ENCODE measurements at places on chromosomes 6 and 20.

DNA sequence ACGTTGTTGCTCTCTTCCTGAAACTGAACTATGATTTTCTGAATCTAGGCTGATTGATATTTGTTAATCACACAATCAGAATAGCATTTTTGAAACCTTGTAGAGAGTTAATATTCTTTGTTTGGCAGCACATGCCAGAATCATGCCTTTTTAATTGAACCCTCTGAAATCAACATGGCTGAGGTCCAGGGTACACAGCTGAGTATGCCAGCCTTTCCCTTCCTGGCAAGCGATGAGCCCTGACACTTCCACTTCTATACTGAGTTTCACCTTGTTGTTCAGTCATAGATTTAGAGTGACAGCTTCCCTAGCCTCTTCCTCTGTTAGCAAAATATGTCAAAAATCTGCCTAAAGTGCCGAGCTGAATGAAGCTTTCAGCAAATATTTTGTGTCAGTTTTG lies 6.8 kb downstream of the HDDC2 start:
- no peak for DNase-seq

- peak; percentile 76 for DNase-seq
Observed at GRCh38 chr6:85323435-85324040, 126.3 kb upstream of the NT5E start.

DNA sequence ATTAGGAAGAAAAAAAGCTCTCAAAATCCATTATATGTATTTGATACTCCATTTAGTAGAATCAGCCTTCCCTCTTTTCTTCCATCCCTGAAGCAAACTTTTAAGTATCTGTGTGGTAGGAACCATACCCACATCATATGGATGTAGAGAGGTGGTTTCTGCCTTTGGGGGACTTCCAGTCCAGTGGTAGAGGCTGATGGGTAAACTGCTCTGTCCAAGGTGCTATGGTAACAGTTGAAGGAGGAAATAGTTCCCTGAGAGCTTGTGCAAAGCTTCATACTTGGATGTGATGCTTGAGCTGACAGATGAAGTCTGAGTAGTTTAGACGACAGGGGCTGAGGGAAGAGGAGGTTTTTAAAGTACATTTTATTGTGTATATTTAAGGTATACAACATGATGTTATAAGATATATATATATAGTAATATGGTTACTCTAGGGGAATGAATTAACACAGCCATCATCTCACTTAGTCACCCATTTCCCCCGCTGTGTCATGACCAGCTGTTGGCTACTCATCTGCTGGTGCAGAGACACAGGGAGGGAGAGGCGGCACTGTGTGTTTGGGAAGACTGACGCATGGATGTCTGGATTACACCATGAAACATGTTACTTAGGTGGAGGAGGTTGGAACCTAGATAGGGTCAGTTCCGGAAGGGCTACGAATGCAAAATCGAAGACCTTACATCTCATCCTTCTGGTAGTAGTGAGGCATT lies 185.2 kb downstream of the FARS2 start:
- no peak for DNase-seq

DNA sequence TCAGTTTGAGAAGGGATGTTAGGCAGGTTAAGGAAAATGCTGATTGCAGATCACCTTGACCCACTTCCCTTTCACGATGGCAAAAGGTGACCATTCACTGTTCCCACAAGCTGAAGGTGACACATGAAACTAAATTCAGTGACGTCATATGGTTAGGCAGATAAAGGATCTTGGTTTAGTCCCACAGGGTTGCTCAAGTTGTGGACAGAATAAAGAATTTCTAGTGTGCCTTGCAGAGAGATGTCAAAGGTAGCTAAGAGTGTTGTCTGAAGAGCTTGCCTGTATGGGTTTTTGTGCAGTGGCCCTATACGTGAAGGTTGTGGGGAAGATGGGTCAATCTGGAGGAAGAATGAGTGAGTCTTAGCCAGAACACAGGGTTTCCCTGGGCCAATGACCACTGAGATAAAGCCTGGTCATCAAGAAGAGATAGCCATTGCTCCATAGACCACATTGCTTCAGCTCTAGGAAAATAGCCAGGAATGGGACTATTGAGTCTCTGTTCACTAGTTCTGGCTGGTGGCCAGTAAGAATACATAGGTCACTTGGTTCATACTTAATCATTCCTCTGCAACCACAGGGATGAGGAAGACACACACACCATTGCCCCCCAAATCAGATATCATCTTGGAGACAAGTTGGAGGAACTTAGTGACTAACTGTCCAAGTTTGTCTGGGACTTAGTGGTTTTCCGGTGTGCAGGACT lies 148.5 kb upstream of the ATXN1 start:
- DNase-seq = no peak

DNA sequence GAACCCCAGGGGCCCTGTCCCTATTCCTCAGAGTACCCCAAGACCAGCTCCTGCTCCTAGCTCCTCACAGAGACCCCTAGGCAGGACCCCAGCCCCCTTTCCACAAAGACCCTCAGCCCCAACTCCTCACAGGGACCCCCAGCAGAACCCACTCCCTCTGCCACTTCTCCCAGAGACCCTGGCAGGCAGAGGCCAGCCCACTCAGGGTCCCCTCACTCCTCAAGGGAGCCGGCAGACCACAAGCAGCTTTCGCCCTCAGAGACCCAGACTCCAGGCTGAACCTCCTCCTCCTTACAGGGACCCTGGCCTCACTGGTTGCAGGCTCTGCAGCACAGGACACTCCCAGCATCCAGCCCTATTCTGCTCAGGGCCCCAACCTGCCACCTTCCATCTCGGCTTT lies 575 bp downstream of the SLC44A4 start:
- no peak for DNase-seq

DNA sequence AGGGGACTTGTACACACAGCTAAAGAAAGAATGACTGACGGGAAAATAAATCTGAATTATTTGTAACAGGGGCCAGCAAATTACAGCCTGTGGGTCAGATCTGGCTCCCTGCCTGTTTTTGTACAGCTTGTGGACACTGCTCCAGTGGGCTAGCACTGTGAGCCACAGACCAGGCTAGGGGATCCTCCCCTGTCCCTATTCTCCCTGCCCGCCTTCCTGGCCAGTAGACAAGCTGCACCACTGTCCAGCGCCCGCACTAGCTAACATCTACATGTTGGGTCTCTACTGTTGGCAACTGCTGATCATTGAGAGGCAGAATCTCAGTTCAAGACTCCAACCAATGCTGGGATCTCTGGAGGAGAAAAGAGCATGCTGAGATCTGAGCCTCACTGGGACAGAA lies 10.7 kb downstream of the OSER1 start:
- no peak for DNase-seq

GRCh38 chr6:100460650-100461204 lies 4.0 kb downstream of the SIM1 start:
- DNase-seq = no peak

DNA sequence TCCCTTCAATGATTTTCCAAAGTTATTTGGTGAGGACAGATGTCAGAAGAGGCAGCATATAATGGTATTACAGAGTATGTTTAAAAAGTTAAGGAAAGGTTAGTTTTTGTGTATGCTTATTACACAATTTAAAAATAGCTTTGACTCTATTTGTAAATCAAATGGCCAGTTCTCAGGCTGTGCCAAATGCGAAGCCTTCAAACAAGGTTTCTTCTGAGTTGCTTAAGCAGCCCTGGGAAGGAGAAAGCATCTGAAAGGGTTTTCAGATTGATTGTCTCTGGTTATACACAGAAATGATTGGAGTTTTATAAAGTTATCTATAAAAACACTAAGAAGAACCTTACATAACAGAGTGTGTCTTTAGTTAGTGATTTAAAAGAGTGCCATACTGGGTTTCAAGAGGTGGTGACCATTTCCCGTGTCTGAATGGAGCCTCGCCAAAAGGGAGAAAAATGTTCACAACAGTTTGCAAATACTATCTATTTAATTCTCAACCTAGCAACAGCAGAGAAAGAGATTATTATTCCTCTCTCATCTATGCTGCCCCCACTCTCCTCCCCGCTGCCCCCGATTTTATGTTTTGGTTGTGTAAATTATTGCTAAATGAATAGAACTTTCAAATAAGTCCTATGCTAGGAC lies 16.7 kb downstream of the CD109 start:
- DNase-seq = no peak
